Fibroblast of mammary gland (primary cell): ENCODE measurements at places on chromosomes 11 and 22.
A peak's percentile ranks its signal among the peaks of the same experiment; 100 is the strongest.

GRCh38 chr22:49574205-49574880 is 253.3 kb downstream of the BRD1 start:
- DNase-seq, result no peak

DNA sequence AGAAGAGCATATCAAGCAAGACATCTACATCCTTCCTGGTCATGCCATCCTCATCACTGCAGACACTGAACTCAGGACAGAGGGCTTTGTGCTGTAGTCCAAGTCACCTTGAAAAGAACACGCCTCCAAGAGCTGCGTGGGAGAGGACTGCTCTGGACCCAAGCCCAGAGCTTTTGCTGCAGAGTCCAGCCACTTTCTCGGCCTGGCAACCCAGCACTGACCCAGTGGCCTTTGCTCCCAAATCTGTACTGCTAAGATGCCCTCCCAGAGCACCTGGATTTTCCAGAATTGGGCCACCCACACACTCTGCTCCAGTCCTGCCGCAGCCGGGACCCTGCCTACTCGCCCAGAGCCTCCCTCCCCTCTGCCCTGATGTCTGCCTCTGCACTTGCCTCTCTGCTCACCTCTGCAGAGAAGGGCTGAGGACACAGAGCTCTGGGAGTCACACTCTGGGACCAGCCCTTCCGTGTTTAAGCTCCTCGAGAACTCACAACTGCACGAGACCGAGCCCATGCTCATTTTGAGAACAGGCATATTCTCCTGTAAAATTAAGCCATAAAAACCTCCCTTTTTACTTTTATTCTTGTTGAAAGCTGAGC is 83.8 kb upstream of the CSNK2A3 start:
- DNase-seq, result no peak

DNA sequence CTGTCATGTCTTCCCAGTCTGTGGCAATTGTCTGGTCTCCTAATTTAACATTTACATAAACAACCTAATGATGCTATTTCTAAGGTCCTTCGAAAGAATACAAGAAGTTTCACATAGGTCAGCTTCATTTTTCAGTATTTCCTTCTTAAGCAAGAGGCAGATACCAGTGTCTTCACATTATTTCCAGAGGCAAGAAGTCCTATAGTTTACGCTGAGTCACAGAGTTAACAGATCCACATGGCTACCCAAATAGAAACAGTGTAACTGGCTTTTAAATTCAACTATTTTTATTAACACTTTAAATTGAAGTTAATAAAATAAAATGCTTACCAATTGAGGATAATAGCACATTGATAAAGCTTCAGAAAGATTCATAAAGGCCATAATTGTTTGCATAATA is 10.9 kb downstream of the PRRG4 start:
- no peak for DNase-seq

GRCh38 chr22:46813816-46814597 is 51.6 kb downstream of the TBC1D22A start:
- DNase-seq, result peak; percentile 7

GRCh38 chr22:29481265-29482000 is 1.4 kb downstream of the NEFH start:
- peak; percentile 7 for DNase-seq

GRCh38 chr22:19068784-19069271 is 53.4 kb downstream of the DGCR2 start:
- no peak for DNase-seq

GRCh38 chr11:100716838-100717237 is 29.8 kb downstream of the ARHGAP42 start:
- DNase-seq, result no peak
